ENCODE measurements at places on chromosomes 6 and 20. TPM values are rescaled to one million over a fixed set of nuclear protein-coding genes. Genes with fewer than 3 reads are reported as not detected.
A peak's percentile ranks its signal among the peaks of the same experiment; 100 is the strongest.

GRCh38 chr6:139325686-139326085 lies 33.9 kb upstream of the TXLNB start:
- H3K27ac ChIP-seq: peak overlapping the region; percentile 95
- no peak overlapping the region for H3K4me3 ChIP-seq
- no peaks in the 10 kb centered on the region for H3K27me3 ChIP-seq

- H3K27me3 ChIP-seq: no peaks in the 10 kb centered on the region
- no peak overlapping the region for H3K27ac ChIP-seq
- no peaks in the 10 kb centered on the region for H3K36me3 ChIP-seq
- H3K4me3 ChIP-seq: no peak overlapping the region
These were observed 159.9 kb downstream of the FNDC1 start for GRCh38 chr6:159329081-159329480.

GRCh38 chr6:133288662-133289061 lies 47.5 kb downstream of the EYA4 start:
- no peaks in the 10 kb centered on the region for H3K4me1 ChIP-seq
- H3K4me3 ChIP-seq: no peak overlapping the region
- no peaks in the 10 kb centered on the region for H3K27me3 ChIP-seq
- no peaks in the 10 kb centered on the region for H3K36me3 ChIP-seq

DNA sequence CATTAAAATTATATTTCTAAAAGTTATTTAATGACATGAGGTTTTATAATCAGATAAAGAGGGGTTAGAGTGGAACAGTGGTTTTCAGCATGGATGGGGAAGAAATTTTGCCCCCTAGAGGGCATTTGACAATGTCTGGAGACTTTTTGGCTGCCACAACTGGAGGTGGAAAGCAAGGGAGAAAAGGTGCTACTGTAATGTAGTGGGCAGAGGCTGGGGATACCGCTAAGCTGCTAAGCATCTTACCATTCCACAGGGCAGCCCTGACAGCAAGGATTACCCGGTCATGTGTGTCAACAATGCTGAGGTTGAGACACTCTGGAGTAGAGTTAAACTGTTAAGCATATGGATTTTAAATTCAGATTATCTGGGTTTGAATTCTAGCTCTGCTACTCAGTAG lies 52.9 kb upstream of the FABP7 start:
- H3K36me3 ChIP-seq: no peaks in the 10 kb centered on the region
- no peak overlapping the region for H3K4me3 ChIP-seq

The RAET1E gene
- 0.35 TPM for total RNA-seq

The PRKN gene
- total RNA-seq: 2.1 TPM

The ATP6V1G2 gene
- 1.6 TPM for total RNA-seq

The PMEPA1 gene
- 109 TPM for total RNA-seq

The MGME1 gene
- 13.4 TPM for total RNA-seq

Measured in left lung (tissue), 14 donors.